ENCODE measurements at places on chromosomes 12 and 14.

DNA sequence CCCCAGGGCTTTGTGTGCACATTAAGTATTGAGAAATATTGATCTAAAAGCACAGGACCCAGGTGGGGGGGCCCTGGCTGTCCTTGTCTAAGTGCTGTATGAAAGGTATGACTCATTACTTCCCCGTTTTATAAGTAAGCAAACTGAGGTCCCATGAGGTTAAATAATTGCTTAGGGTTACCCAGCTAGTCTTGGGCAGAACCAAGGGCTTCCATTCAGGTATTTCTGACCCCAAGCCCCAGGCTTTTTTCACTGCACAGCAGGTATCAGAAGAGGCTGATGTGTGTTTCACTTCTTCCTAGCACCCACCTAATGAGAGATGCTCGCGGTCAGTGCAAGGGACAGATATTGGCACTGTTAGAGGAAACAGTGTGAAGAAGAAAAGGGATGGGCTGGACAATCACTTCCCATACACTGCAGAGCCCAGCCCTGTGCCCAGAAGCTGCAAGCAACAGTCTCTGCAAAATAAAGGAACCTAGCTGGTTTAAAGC lies 4.7 kb upstream of the TC2N start:
- DNase-seq: no peak

DNA sequence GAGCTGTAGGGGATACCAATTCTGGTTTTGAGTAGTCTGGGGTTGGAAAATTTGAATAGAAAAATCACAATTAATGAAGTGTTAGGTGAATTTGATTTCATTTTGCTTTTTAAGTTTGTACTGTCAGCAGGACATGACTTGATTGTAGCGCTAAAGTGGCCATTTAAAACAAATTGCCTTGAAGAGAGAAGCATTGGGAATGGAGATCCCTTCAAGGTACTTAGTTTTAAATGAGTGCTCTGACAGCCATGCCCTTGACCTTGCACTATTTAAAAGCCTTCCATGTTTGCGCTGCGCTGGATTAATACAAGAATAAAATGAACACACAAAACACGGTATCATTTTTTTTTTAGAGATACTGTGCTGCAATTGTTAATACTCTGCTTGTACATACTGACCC lies 345.9 kb downstream of the NAV3 start:
- DNase-seq: no peak

DNA sequence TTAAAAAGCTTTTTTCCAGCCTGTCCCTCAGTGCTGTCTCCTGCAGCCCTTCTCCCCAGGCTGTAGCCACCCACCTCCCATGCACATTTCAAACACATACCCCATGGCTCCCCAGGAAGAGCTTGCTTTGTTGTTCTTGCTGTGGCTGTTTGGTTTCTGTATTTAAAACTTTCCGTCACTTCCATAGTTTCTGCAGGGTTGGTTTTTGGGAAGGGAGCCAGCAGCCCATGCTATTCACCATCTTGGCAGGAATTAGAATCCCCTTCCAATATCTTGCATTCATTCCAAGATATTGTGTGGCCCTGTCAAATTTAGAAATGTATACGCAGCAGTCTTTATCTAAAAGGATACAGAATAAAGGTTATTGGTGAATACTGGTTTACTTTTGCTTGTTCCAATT lies 29.6 kb downstream of the CFAP251 start:
- no peak for DNase-seq

DNA sequence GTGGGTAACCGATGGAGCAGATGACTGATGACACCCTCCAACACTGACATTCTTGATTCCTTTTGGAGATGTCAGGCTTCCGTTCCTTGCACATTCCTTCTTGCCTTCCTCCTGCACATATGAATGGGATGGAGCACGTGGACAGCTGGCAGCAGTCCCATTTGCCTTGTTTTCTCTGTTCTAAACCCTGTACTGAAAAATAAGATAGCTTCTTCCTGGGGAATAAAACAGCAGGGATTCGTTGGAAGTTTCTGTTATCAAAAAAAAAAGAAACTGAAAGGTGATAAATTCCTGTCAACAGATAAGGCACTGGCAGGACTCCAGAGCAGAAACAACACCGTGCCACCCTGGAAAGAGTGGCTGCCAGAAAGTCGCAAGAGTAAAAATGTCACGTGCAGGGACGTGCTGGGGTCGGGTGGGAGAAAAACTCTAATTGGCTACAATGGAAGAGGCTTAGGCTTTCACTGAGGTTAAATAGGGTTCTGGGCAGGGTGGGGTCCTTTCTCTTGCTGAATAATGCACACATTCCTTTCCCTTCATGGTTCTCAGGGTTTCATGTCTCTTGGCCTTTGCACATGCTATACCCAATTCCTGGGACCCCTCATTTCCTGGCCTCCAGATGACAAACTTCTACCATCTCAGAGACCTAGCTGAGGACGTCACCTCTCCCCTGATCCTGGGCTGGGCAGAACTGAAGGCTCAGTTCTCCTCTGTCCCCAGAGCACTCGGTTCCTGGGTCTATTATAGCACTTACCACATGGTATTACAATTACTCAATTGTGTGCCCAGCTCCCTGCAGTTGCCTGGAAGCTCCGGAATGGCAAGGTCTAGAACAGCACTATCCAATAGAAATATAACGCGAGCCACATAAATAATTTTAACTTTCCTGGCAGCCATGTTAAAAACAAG lies 7.0 kb upstream of the NUAK1 start:
- no peak for DNase-seq

DNA sequence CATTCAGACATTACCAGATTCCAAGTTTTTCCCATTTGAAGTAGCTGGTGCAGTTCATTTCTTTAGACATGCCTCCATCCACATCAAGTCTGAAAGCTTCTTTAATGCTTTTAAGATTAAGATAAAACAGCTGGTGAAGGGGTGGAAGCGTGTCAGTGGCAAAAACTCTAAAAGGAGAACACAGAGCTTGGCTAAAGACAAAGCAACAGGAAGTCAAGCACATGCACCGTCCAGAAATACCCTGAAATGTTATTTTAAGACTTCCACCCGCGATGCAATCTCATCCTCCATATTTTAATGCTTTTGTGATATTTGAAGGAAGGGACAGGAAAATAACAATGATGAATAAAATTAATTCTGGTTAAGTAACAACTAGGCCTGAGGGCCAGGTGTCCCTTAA lies 31.8 kb downstream of the PPM1H start:
- no peak for DNase-seq
